ENCODE measurements at places on chromosomes 7 and 10.

GRCh38 chr7:101128040-101128834 lies 1.3 kb downstream of the SERPINE1 start:
- no peaks in the 10 kb centered on the region for H3K27me3 ChIP-seq
- H3K4me3 ChIP-seq: peak overlapping the region; percentile 44
- peaks cover 54% of the 10 kb centered on the region for H3K4me1 ChIP-seq
- no peak overlapping the region for H3K27ac ChIP-seq
- DNase-seq: no peak
- peaks cover 15% of the 10 kb centered on the region for H3K36me3 ChIP-seq

DNA sequence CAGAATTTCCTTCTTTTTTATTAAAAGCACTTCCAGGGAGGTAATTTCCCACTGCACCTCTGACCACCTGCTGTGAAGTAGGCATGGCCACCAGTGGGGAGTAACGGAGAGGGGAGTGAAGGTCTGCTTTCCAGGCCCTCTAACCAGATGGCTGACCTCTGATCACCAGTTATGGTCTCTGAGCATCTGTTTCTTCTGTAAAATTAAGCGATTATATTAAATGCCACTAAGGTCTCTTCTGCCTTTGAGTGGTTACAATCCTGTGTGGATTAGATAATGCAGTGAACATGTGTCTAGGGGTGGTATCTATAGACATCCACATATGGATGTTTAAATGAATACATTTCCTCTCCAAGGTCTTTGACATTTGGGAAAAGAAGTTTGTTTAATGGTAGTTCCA lies 199.6 kb downstream of the HERPUD2 start:
- no peak overlapping the region for H3K4me3 ChIP-seq
- no peaks in the 10 kb centered on the region for H3K36me3 ChIP-seq
- H3K4me1 ChIP-seq: no peaks in the 10 kb centered on the region
- H3K27ac ChIP-seq: no peak overlapping the region
- no peaks in the 10 kb centered on the region for H3K27me3 ChIP-seq
- no peak for DNase-seq

DNA sequence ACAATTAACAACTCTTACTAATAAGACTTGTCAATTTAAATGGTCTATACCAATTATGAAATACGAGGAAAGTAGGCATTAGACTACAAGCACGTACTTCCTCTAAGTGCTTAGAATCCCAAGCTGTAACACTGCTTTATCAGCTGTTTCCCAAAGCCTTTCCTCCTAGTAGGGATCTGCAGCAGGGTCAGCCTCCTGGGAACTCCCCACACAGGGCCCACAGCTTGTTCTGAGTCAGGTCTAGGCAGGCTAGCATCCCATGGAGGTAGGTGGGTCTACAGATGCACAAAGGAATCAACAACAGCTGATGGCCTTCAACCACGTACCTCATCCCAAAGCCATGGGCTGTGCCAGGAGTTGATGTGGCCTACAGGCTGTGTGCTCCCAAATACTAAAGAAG lies 14.7 kb downstream of the MMS19 start:
- H3K36me3 ChIP-seq: peaks cover 62% of the 10 kb centered on the region
- H3K4me3 ChIP-seq: no peak overlapping the region
- no peak for DNase-seq
- no peaks in the 10 kb centered on the region for H3K27me3 ChIP-seq
- peaks cover 20% of the 10 kb centered on the region for H3K4me1 ChIP-seq

GRCh38 chr7:146892151-146892550 lies 775.5 kb downstream of the CNTNAP2 start:
- no peaks in the 10 kb centered on the region for H3K4me1 ChIP-seq
- no peaks in the 10 kb centered on the region for H3K36me3 ChIP-seq
- no peak for DNase-seq
- no peak overlapping the region for H3K4me3 ChIP-seq
- no peaks in the 10 kb centered on the region for H3K27me3 ChIP-seq

GRCh38 chr7:150717814-150718420 lies 1.5 kb downstream of the GIMAP1 start:
- no peaks in the 10 kb centered on the region for H3K27me3 ChIP-seq
- H3K4me3 ChIP-seq: peak overlapping the region; percentile 67
- H3K27ac ChIP-seq: peak overlapping the region; percentile 85

- no peaks in the 10 kb centered on the region for H3K27me3 ChIP-seq
- no peak overlapping the region for H3K27ac ChIP-seq
- DNase-seq: no peak
Measured at GRCh38 chr10:116697816-116698215, 44.5 kb downstream of the HSPA12A start.

DNA sequence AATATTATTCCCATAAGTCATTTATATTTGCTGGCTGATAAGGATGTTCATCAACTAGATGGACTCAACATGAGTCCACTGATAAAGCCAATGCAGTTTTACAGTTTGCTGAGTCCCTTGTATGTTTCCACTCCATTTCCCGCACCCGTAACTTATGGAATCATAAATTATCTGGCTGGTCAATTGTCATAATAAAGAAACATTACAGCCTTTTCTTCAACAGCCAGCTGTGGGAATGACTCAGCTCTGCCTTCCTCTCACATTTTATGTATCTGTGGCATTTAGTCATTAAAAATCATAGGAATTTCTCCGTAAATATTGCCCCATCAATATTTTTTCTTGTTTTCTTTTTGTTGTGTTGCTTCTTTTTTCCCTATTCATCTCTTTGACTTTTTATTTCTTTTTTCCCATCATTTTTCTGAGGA lies 22.3 kb upstream of the TMEM26 start:
- no peaks in the 10 kb centered on the region for H3K27me3 ChIP-seq
- H3K4me1 ChIP-seq: peaks cover 4% of the 10 kb centered on the region
- no peak overlapping the region for H3K4me3 ChIP-seq
- DNase-seq: no peak
- H3K27ac ChIP-seq: no peak overlapping the region

GRCh38 chr7:53672681-53673080 lies 637.2 kb downstream of the POM121L12 start:
- no peaks in the 10 kb centered on the region for H3K4me1 ChIP-seq
- no peaks in the 10 kb centered on the region for H3K36me3 ChIP-seq
- no peak overlapping the region for H3K4me3 ChIP-seq
- no peak for DNase-seq

GRCh38 chr10:5894403-5894802 lies 4.4 kb downstream of the FBH1 start:
- H3K36me3 ChIP-seq: peaks cover 25% of the 10 kb centered on the region
- H3K4me3 ChIP-seq: no peak overlapping the region
- peaks cover 37% of the 10 kb centered on the region for H3K4me1 ChIP-seq
- H3K27me3 ChIP-seq: no peaks in the 10 kb centered on the region

GRCh38 chr10:71131508-71132088 lies 80.8 kb upstream of the UNC5B start:
- no peak overlapping the region for H3K27ac ChIP-seq
- no peak for DNase-seq
- no peaks in the 10 kb centered on the region for H3K36me3 ChIP-seq
- H3K4me1 ChIP-seq: peaks cover 7% of the 10 kb centered on the region

DNA sequence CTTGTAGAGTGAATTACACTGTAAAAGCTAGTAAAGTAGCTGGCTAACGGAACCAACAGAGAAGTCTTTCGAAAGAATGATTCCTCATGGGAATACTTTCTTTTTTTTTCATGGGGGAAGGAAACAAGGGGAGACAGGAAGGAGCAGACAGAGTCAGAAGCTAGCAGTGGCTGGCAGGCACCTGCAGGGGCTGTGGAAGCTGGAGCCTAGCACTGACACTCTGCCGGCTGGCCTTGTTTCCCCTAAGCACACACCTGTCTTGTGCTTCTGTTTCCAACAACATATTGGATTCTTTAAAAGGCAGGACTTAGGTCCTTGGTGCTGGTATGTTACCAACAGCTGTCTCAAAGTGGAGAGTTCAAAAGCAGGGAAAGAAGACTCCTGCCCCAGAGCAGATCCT lies 24.7 kb downstream of the NOD1 start:
- H3K27ac ChIP-seq: no peak overlapping the region
- H3K4me1 ChIP-seq: peaks cover 4% of the 10 kb centered on the region
- no peak overlapping the region for H3K4me3 ChIP-seq

- no peak overlapping the region for H3K4me3 ChIP-seq
- peaks cover 2% of the 10 kb centered on the region for H3K27me3 ChIP-seq
- DNase-seq: no peak
- no peaks in the 10 kb centered on the region for H3K4me1 ChIP-seq
- H3K36me3 ChIP-seq: no peaks in the 10 kb centered on the region
- H3K27ac ChIP-seq: no peak overlapping the region
Measured at GRCh38 chr10:70927189-70927943, 39.0 kb upstream of the PCBD1 start.

DNA sequence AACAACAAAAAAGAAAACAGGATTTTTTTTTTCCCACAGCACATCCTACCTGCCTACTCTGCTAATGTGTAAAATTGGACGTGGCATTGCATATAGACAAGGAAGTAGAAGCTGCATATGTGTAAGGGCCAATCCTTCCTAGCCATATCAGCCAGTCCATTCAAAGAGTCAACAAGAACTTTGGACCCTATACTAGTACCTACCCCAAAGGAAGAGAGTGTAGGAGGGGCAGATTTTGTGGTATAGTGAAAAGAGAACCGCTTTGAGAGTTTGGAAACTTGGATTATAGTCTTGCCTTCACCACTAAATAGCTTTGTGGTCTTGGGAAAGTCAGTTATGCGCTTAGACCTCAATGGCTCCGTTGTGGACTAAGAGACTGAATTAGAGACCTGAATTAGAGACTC lies 12.1 kb upstream of the MCU start:
- no peak overlapping the region for H3K27ac ChIP-seq
- DNase-seq: no peak
- H3K27me3 ChIP-seq: no peaks in the 10 kb centered on the region

- H3K4me3 ChIP-seq: no peak overlapping the region
- H3K36me3 ChIP-seq: no peaks in the 10 kb centered on the region
- H3K4me1 ChIP-seq: peaks cover 8% of the 10 kb centered on the region
- H3K27me3 ChIP-seq: no peaks in the 10 kb centered on the region
Measured at GRCh38 chr10:7956508-7956907, 98.0 kb upstream of the GATA3 start.

DNA sequence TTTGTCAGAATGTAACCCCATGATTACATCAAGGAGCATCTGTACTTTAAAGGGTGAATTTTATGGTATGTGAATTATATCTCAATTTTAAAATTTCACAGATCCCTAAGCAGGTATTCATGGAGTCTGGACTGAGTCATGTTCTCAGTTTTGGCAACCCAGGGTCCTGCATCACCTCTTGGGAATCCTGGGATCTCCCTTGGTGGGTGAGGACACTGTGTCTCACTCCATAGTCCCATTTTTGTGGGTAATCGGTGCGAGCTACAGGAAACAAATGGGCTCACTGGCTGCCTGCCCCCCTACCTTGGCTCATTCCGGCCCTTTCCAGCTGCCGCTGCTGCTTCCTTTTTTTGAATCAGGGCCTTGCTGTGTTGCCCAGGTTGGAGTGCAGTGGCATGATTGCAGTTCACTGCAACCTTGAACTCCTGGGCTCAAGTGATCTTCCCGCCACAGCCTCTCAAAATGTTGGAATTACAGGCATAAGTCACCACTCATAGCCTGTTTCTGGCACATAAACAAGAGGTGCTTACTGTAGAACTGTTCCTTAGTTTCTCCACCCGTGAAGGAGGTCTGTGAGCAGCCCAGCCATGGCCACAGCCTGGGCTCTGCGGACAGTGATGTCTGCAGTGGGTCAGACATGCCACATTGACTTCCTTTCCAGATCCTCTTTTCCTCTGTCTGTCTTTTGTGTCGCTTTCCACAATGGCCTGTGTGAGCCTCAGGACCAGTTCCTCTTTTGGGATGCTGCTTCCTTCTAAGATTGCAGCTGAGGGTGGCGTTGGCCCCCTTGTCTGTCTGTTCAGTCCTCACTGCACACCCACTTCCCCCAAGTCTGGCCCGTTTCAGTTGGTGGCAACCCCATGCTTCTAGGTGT lies 14.5 kb downstream of the PALD1 start:
- H3K36me3 ChIP-seq: no peaks in the 10 kb centered on the region
- no peak overlapping the region for H3K4me3 ChIP-seq
- H3K27me3 ChIP-seq: no peaks in the 10 kb centered on the region
- peak; percentile 77 for DNase-seq

- H3K27ac ChIP-seq: no peak overlapping the region
- H3K27me3 ChIP-seq: no peaks in the 10 kb centered on the region
- no peaks in the 10 kb centered on the region for H3K4me1 ChIP-seq
- no peak for DNase-seq
- H3K4me3 ChIP-seq: no peak overlapping the region
Measured at GRCh38 chr7:46390042-46390441, 469.0 kb upstream of the IGFBP3 start.

GRCh38 chr10:132151951-132152505 lies 34.7 kb upstream of the DPYSL4 start:
- H3K36me3 ChIP-seq: no peaks in the 10 kb centered on the region
- no peaks in the 10 kb centered on the region for H3K27me3 ChIP-seq
- H3K27ac ChIP-seq: no peak overlapping the region
- H3K4me3 ChIP-seq: no peak overlapping the region
- no peaks in the 10 kb centered on the region for H3K4me1 ChIP-seq

DNA sequence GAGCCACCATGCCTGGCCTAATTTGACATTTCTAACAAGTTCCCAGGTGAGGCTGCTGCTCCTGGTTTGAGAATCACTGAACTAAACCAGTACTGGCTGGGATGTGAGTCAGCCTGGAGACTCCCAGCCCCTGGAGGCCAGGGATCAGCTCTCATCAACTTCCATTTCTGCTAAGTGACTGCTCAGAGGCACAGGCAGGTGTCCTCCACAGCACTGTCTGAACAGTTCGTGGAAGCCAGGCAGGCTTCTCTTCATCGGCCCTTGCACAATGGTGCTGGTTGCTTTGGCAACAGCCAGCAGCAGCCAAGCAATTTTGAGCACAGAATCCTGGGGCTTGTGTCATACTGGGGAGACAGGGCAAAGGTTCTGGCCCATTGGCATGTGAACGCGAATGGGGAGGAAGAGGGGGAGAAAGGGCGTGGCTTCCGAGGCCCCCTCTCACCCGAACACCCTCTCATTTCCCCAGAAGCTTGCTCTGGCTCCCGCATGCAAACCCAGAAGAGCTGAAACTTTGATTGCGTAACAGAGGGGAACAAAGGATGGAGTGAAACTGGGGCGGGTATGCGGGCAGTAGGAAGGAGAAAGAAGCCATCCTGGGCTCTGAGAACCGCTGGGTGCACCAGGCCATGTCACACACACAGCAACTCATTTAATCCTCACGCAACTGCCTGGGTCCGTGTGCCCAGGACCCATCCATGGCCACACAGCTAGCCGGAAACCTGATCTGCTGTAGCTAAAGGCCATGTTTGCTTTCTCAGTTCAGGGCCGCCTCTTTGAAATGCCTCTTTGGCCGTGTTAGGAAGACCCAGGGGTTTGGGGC lies 9.0 kb upstream of the POR start:
- H3K36me3 ChIP-seq: no peaks in the 10 kb centered on the region
- peak; percentile 91 for DNase-seq
- no peak overlapping the region for H3K4me3 ChIP-seq
- H3K27me3 ChIP-seq: no peaks in the 10 kb centered on the region
- H3K4me1 ChIP-seq: peaks cover 14% of the 10 kb centered on the region

- DNase-seq: no peak
- H3K27me3 ChIP-seq: no peaks in the 10 kb centered on the region
- H3K27ac ChIP-seq: no peak overlapping the region
- H3K36me3 ChIP-seq: no peaks in the 10 kb centered on the region
- H3K4me3 ChIP-seq: no peak overlapping the region
Measured at GRCh38 chr10:115829521-115830205, 443.3 kb downstream of the GFRA1 start.

- H3K27ac ChIP-seq: no peak overlapping the region
- no peak for DNase-seq
- no peaks in the 10 kb centered on the region for H3K4me1 ChIP-seq
Measured at GRCh38 chr7:115682507-115682906, 348.1 kb downstream of the TFEC start.

- H3K27me3 ChIP-seq: no peaks in the 10 kb centered on the region
- H3K36me3 ChIP-seq: no peaks in the 10 kb centered on the region
- H3K27ac ChIP-seq: no peak overlapping the region
- no peak for DNase-seq
Measured at GRCh38 chr7:27634671-27635493, 27.8 kb downstream of the HIBADH start.

Measured in lower lobe of right lung (tissue), 2 donors.